ENCODE measurements at places on chromosomes 2 and 18.

- peak; percentile 13 for DNase-seq
Observed at GRCh38 chr2:45729753-45730512, 78.5 kb downstream of the PRKCE start.

DNA sequence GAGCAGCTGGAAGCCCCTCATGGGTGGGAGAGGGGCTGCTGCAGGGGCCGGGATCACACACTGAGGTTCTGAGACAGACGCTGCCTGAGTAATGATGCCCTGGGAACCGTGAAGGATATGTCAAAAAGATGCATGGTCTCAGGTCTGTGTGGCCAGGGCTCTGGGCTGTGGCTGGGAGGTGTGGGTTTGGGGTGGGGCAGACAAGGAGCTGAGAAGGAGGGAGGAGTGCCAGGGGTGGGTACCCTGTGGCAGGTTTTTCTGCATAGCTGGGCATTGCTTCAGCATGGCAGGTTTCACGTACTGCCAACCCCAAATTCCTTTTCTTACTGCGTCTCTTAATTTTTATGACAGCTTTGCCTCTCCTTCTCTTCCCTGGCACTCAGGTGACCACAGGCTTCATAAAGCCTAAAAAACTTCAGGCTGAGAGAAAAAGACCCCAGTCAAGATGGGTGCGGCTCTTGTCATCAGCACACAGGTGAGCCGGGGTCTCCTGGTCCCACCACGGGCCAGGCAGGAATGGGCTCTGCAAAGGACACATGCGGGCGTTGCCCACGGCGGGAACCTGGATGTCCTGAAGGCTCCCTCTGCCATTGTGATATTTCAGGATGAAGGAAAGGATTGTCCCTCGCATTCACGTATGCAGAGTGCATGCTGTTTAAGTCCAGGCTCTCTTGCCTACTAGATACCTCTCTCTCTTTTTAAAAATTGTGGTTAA is 18.0 kb downstream of the MALL start:
- no peak for DNase-seq

DNA sequence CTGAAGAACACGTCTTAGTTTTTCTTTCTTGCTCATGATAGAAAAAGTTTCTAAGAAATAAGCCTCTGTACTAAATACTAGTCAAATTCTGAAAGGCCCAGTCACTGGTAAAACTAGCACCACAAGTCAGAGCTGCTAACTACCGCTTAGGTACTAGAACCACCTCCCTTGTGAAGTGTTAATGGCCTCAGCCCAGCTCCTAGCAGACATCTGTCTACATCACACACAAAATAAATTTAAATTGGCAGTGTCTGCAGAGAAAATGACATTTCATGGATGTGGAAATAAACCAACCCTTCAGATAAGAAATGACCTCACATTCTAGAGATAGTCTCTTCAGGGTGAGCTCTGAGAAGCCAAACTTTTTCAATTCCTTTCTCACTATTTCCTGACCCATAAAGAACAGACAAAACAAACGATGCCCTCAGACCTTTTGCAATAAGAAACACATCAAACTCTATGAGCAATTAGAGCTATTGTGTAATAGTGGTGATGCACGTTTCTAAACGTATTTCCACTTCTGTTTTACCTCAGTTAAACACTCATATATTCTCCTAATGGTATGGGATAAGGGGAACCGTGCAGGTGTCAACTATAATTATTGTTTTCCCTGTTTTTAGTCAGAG is 70.3 kb upstream of the DSG1 start:
- no peak for DNase-seq

DNA sequence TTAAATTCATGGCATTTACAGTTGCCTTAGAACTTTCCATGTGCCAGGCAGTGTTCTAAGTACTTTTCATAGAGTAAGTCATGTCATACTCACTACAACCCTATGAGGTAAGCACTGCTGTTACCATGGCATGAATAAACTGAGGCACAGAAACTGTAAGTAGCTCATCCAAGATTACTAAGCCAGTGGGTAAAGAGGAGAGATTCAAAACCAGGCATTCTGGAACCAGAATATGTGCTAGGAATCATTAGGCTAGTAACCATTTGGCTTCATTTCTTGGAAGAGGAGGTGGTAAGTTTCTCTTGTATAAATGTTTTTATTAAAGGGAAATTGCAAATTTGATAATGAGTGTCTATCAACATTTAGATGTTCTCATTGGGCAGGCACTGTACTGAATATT is 35.1 kb downstream of the SOX11 start:
- no peak for DNase-seq

DNA sequence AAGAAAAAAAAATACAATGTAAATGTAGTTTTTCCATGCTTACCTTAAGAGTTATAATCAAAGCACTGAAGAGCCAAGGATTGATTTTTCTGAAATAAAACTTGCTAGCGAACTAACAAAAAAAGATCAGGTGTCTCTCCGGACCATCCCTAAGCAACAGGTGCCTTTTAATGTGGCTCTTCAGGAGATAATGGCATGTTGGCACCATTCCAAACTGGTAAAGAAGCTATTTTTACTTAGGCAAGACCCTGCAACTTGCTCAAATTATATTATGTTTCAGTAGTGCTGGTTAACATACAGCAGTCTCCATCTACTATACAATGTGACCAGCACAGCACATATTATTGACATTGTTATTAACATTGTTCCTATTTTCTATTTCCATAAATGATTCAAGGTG is 2.3 kb upstream of the GCC2 start:
- DNase-seq: no peak

GRCh38 chr2:48600204-48600813 is 17.3 kb upstream of the GTF2A1L start:
- DNase-seq: peak; percentile 23

DNA sequence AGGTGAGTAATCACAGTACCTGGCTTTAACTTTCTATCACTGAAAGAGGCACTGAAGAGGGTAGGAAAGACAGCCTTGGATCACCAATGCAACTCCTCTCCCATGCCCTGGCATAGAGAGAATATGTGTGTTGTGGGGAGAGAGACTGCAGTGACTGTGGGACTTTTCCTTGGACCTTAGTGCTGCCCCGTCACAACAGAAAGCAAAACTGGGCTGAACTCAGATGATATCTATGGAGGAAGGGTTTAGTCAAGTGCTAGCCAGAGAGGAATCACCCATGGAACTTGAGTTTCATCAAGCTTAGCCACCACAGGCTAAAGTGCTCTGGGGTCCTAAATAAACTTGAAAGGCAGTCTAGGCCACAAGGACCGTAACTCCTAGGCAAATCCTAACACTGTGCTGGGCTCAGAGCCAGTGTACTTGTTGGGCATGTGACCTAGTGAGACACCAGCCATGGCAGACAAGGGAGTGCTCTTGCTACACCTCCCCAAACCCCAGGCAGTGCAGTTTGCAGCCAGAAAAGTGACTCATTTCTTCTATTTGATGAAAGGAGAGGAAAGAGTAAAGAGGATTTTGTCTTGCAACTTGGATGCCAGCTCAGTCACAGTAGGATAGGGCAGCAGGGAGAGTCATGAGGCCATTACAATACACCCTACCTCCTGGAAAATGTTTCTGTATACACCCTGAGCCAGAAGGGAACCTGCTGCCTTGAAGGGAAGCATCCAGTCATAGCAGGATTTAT is 105.8 kb upstream of the SPOPL start:
- DNase-seq: no peak

DNA sequence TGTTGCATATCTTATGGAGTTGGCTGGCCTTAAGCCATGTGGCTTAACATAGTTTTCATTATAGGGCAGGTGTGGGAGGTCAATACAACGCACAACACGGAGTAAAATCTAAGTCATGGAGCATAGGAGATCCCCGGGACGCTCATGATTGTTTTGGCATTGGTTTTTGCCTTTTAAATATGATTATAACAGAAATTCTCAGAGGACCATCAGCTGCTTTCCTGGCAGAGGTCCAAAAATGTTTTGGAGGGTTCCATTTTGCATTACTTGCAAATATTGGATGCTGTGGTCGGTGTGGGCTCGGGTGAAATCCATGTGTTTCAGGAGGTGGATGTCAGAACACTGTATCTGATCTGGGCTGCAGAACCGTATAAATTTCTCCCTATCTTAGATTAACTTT is 3.4 kb downstream of the NCOA1 start:
- no peak for DNase-seq

GRCh38 chr18:25134861-25135260 is 217.1 kb downstream of the ZNF521 start:
- DNase-seq: no peak

DNA sequence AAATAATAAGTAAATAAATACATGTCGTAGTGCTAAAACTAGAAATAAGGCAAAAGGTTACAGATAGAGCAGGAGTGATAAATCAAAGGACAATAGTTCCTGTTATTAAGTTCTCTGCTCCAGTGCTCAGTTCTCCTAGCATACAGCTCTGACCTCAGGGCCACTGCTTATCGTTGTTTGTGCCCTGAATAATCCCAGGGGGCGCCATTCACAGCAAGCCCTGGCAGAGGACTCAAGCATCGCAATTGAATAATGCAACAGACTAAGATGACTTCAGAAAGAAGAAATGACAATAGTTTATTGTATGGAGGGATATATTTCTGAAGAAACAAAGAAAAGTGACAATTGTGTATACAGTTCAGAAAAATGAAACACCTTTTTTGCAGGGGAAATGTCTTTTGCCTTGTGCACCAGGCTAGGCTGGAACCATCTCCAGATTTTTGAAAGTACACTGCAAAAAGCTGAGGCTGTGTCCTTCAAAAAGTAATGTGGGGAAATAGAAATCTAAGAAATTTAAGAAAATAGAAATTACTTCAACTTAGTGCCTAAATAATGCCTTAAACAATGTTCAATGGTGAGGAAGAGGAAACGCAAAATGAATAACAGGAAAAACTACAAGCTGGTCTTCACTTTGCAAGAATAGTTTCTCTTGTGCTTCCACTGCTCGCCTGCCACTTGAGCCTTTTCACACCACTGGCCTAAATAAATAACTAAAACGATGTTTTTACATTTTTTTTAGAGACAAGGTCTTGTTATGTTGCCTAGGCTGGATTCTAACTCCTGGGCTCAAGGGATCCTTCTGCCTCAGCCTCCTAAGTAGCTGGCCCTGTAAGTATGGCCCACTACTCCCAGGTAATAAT is 19.0 kb upstream of the CCNYL1 start:
- DNase-seq: peak; percentile 63

- DNase-seq: no peak
Observed at GRCh38 chr2:69386360-69386759, 667 bp downstream of the GFPT1 start.
